Activated naive CD4-positive, alpha-beta T cell (primary cell): ENCODE measurements at places on chromosomes 12 and 14.

- DNase-seq: no peak
Observed at GRCh38 chr12:12428047-12428446, 71.2 kb downstream of the BORCS5 start.

DNA sequence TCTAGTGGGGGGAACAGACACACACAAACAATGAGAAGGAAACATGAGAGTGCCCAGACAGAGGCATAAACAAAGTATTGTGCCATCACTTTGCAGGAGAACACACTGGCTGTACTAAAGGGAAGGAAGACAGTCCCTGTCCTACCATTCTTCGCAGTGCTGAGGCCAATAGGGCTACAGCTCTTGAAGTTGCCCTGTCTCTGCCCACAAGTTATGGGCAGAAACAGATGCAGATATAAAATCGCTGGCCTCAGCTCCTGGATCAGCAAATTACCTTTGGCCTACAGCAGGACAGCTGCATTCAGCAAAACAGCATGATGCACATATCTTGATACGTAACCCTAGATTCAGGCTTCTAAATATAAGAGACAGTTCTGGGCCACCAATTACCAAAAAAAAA lies 23.0 kb upstream of the PRKAB1 start:
- no peak for DNase-seq

DNA sequence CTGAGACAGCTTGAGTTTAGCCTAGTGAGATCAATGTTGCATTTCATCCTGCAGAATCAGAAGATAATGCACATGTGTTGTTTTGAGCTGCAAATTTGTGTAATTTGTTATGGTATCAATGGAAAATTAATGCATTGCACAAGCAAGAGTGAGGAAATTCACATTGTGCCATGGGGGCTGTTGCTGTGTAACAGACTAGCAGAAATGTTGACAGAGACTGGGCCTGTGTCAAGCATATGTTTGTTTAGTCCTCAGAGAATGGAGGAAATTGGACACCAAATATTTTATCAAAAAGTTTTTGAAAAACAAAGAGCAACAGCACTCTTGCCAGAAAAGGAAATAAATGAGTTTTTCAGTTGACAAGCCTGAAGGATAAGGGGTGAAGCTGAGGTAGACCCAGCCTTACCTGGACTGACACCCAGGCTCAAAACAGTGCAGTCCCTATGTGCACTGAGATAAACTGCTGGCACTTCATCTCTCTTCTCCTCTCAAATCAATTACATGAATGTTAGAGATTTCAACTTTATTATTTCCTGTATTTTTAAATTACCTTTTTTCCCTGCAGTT lies 1150.0 kb downstream of the FSCB start:
- no peak for DNase-seq

DNA sequence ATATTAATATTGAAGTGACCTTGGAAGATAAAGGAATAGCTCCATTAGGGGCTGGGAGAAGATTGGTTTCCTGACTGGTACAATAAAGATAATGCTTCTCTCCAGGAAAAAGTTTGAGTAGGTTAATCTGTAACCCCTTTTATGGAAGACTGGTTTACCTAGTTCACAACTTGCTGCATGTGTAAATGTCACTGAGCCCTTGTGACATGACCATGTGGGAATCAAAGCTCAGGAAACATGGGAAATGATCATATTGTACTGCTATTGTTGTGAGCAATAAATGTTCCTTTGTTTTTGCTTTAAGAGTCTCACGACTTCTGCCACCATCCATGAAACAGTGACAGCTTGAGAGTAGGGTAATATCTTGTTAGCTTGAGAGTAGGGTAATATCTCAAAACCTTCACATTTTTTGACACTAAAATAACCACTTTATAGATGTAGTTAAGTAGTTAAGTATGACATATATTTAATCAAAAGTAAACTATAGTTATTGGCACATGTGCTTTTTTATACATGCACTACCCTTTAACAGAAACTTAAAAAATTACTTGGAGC lies 1338.6 kb downstream of the FSCB start:
- no peak for DNase-seq

- no peak for DNase-seq
Observed at GRCh38 chr12:57203201-57203600, 13.4 kb upstream of the NXPH4 start.

GRCh38 chr14:81555684-81556083 lies 22.0 kb upstream of the SEL1L start:
- no peak for DNase-seq

- no peak for DNase-seq
Observed at GRCh38 chr12:5730962-5731361, 214.1 kb downstream of the ANO2 start.

DNA sequence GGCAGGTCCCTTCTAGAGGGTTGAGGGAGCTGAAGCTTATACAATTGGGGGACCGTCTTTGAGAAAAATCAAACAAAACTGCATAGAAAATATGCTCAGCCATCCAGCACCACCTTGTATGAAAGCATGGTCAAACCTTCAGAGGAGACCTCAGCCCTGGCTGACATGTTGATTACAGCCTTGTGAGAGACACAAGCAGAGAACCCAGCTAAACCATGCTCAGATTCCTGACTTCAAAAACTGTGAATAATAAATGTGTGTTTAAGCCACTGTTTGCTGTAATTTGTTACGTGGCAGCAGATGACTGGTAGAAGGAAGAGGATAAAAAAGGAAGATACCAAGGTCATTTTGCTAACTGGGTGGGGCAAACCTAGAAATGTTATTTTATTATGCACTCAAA lies 115.7 kb downstream of the NUAK1 start:
- no peak for DNase-seq

- DNase-seq: no peak
Observed at GRCh38 chr14:68779761-68780323, 13.0 kb downstream of the ZFP36L1 start.

GRCh38 chr12:18970603-18971002 lies 158.9 kb upstream of the PLEKHA5 start:
- DNase-seq: no peak

DNA sequence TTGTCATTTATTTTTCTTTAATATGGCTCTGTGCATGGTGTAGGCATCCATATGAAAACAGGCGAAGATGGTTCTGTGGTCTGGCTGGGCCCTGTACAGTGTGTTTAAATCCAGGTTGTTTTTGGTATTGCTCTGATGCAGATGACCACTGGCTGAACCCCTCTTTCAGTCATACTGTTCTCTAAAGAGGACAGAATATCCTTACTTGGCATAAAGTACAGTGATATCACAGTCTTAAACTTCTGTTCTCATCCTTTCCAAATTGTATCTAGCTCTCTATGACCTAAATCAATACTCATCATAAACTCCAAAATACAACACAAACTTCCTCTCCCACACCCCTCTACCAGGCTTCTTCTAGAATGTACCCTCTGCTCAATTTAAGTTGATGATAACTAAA lies 252.7 kb upstream of the FAR2 start:
- no peak for DNase-seq

GRCh38 chr12:45986641-45987339 lies 3.6 kb downstream of the SCAF11 start:
- DNase-seq: no peak

DNA sequence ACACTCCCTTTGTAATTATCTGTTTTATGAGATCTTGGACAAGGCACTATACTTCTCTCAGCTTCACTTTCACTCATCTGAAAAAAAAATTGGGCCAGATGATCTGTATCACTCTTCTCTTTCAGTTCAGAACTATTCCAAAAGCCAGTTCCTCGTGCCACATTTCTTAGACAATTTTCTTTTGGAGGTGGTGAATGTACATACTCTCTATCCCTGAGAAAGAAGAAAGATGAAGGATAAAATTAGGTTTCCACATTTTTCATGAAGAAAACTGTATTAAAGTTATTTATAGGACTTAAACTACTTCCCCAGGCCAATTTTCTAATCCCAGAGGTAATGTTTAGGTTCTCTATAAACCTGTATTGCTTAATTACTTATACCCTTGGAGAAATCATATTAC lies 171.6 kb downstream of the SLC6A15 start:
- no peak for DNase-seq

- DNase-seq: no peak
Observed at GRCh38 chr12:15318841-15319240, 3.5 kb upstream of the PTPRO start.

DNA sequence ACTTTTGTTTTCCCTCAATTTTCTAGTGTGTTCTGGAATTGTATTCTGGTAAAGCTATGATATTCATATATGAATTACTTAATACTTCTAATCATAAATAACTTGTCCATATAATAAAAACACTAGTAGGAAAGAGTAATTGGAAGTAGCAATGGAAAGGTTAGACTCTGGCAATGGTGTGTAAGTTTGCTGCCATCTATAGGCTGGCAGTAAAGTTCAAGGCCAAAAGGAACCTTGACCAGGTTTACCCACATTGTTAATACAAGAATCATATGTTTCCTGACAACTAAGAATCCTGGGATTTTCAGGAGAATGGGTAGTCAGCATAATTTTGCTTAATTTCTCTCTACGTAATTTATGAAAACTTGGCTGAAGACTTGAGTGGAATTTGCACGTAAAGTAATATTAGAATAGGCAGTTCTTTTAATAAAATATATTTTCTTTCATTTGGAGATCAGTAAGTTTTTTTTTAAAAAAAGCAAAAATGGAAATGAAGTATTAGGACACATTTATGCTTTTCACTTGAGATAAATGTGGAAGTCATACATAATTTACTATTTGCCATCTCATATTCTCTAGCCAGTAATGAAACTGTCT lies 926.7 kb downstream of the GALC start:
- DNase-seq: no peak

DNA sequence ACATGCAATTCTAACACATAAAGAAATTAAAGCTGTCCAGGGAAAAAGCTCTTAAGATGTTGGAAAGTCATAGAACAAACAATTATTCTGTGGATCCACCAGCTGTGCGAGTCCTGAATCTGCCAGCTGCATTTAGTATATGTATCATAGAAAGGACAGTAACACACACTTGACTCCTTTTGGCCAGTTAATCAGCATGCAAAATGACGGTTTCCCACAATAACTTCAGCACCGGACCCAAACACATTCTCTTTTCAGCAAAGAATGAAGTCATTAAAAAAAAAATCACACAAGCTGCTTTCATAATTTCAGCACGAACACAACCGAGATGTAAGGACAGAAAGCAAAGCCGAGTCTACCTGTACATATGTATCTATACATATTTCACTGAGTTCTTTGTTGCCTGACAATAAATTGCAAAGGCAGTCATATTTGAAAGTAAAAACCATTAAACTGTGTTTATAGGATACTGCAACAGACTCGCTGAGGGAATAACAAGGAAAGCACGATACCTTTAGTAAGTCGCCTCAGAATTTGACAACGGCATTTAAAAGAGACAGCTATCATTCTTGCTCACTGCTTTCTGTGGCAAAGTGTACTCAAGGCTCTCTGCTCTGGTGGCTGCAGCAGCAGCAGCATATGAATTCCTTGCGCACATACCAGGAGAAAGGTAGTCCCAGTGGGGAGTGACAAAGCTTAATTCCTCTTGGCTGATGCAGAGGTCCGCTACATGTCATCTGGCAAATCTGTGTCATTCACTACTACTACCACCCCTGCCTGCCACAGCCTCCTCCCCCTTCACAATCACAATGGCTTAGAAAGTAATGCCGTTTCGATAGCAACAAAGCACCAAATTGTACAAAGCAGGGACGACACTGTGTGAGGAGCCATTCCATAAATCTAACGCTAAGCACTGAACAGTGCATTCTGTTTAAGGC lies at the start of gene GRIP1:
Gene GRIP1 (minus strand): TSS at position 739 of the 938 bp plus-strand sequence. CDS start 172 bp downstream, at position 567.
- DNase-seq: no peak

- no peak for DNase-seq
Observed at GRCh38 chr14:76643887-76644286, 117.4 kb upstream of the VASH1 start.

- DNase-seq: no peak
Observed at GRCh38 chr12:91211866-91212265, 29.2 kb upstream of the DCN start.

DNA sequence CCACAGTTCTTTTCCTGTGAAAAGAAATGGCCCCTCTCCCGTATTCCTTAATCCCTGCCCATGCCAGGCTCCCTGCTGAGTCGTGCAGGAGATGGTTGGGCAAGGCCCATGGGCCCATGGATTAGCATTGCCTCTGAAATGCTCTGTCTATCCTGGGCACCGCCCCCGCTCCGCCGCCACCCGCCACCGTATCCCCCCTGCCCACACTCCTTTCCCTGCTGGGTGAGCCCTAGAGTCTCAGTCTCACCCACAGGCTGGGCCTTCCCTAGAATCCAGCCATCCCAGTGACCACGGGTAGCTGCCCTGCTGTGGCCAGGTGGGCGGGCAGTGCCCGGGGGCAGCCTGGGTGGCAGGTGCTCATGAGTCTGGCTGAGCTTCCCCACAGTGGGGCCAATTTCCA lies 50.6 kb downstream of the TSPAN11 start:
- no peak for DNase-seq

- no peak for DNase-seq
Observed at GRCh38 chr12:85733984-85734383, 102.2 kb downstream of the RASSF9 start.

- DNase-seq: no peak
Observed at GRCh38 chr12:24373004-24373403, 423.5 kb upstream of the SOX5 start.

DNA sequence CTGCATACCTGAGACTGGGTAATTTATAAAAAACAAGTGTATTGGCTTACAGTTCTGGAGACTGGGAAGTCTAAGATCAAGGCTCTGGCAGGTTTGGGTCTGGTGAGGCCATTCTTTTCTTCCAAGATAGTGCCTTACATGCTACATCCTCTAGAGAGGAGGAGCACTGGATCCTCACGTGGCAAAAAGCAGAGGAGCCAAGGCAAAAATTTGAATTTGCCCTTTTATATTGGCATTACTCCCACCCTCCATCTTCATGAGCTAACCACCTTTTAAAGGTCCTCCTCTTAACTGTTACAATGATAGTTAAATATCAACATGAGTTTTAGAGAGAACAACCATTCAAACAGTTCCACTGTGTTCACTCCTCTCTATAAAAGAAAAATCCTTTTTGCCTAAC lies 286.3 kb upstream of the SEL1L start:
- DNase-seq: no peak

GRCh38 chr12:51821440-51822260 lies 26.9 kb downstream of the FIGNL2 start:
- no peak for DNase-seq
